ENCODE measurements at places on chromosomes 5 and 9.

DNA sequence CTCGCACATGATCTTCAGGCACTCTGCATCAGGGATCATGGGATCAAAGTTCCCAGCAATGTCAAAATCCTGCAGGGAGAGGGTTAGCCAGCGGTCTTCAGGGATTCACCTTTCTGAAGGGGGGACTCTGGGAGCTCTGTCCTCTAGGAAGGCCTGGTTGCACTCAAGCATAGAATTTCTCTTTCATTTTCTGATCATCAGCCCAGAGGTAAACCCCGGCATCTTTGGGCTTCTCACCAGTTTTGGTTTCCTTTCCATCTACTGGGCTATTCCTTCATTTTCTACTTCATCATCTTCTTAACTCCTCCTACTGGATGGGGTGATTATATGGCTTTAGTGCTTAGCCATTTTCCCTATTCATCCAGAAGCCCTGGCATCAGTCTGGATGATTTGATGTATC lies 4.6 kb upstream of the DND1 start:
- no peak for DNase-seq

DNA sequence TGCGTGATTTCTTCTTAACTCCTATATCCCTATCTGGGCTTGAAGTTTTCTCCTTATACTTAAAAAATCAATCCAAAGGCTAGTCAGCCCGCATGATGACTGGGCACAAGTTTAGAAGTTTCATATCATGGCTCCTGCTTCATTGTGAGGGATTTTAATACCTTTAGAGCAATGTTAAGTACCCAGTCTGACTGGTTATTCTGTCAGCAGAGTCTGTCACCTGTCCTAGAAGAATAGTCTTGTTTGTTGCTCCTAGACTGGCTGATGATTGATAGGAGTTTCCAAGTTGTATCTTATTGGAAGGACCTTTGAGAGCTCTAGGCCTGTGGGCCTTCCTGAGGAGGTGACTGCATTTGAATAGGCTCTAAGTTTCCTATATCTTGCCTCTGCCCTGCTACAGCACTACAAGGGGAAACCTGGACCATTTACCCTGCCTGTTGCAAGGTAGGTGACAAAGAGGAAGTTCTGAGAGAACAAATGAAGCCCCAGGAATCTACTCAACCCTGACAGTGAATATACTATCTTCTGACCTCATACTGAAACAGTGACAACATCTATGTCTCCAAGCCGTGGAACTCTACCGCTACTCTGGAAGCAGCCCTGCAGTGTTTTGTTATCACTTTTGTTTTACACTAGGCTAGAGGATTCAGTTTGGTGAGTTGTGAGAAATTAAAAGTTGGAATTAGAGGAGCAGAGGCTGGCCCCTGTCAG lies 66.5 kb downstream of the F2RL2 start:
- no peak for DNase-seq

DNA sequence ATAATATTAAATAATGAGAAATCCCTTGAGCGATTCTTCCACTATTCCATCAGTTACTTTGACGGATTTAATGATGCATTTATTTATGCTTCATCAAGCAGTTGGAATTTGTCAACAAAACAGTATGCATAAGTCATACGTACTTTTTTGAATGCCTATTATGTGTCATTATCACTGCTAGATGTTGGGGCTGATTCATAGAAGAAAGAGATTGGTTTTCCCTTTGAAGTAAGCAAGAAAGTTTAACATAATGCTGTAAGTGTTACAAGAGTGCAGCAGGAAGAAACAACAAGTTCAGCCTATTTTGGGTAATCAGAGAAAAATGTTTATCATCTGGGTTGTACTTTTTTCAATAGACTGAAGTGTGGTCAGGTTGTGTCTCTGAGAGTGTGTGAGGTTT lies 121.2 kb upstream of the RANBP3L start:
- DNase-seq = no peak

- DNase-seq = no peak
Measured at GRCh38 chr5:78888580-78889368, 96.3 kb downstream of the ARSB start.

DNA sequence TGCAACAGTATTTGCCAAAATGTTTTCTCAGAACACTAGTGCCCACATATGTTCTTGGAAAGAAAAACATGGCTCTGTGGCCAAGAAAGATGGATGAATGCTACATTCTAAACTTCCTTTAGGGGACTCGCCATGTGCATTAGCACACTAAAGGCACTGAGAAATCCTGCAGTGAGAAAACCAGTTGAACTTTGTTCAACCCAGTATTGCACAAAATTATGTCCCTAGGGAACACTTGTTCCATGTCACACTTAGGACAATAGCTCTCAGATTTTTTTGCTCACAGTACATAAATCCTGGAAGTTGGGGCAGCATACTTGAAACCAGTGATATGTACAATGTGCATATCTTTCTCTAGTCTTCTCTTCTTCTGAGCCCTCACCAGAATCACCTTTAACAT lies 96.6 kb downstream of the ADRB2 start:
- DNase-seq = no peak

DNA sequence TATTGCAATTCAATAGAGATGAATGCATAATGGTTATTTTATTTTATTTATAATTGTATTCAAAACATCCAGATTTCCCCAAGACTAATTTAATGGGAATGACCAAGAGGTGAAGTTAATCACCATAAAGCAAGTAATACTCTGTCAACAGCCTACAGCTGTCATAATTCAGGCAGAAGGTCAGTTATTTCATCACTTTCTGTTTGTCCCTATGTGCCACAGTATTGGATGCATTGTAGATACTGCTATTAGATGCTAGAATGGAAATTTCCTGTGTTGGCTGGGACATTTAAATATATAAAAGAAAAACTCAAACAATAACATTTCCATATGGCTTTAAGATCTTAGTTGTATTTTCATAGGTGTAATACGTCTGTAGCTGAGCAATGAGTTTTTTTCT lies 56.7 kb upstream of the MINAR2 start:
- no peak for DNase-seq

GRCh38 chr5:73037545-73037944 lies 81.7 kb downstream of the FCHO2 start:
- DNase-seq = no peak

- no peak for DNase-seq
Measured at GRCh38 chr9:111919875-111920274, 23.3 kb downstream of the UGCG start.

GRCh38 chr9:117278020-117278419 lies 136.8 kb downstream of the ASTN2 start:
- DNase-seq = no peak

DNA sequence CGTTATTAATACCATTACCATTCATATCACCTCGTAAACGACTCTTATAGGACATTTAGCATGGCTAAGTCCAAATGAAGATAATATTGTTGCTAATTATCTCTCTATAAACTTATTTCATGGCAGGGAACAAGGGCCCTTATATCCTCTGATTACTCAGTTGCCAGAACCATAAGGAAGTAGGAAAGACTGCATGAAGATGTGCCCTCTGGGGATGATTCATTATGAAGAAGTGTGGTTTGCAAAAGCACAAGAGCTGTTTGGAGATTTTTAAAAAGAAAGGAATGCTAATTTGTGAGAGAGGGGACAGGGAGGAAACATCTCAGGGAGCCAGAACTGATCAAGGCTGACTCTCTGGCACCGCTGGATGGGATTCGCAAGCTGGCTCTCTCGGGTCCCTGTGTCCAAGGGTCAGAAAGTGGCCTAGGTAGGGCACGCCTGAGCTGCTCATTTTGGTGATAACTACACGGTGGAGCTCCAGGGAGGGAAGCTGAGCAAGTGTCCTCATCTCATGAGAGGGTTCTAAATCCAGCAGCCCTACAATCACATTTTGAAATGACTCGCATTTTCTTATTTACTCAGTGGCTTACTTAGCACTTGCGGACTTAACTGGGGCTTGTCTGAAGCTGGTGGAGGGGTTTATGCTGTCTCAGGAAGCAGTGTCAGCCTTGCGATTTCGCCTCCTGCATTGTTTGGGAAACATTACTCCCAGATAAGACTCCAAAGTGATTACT lies 136.8 kb downstream of the C5orf15 start:
- DNase-seq = no peak

DNA sequence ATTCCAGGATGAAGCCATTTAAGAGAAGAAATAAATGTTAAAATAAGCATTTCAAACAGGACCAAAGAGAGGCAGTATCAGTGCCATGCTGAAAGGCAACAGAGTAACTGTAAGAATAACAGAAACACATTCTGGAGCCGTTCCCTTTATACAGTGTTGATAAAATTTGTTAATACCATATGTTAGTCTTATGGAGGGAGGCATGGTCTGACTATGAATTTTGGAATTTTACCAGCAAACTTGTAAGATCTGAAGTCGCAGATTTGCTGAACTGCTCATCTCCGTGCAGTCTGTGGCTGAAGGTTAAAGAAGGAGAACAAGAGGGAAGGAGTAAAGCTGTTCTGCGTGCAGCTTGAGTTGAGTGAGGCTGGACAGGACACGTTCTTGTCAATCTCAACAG lies 508.4 kb downstream of the NFIB start:
- no peak for DNase-seq

GRCh38 chr9:115225459-115226116 lies 107.6 kb upstream of the TNC start:
- DNase-seq = no peak

DNA sequence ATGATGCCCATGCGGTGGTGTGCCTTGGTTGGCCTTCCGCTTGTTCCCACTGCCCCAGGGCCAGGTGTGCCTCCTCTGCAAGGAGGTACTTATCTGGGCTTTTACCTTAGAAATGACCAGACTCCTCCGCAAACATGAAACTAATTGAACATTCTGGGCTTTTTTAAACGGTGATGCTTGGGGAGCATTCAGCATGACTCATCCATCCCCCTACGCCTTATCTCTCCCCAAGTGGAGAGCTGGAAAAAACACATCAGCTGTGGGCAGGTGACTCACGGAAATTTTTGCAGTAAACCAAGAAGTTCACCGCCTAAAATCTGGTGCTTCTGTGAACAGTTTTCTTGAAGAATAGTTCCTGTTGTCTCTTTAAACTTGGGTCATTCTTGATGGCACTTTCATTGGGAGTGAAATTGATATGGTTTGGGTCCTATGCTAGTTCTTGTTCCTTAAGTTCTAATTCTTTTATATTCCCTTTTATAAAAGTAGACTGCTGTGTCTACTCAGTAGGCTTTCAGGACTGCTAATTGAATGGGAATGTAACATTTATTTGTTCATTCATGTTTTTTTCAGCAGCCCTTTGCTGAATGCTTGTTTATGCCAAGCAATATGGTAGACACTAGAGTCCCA lies 39.6 kb downstream of the SFXN1 start:
- DNase-seq = peak; percentile 85

DNA sequence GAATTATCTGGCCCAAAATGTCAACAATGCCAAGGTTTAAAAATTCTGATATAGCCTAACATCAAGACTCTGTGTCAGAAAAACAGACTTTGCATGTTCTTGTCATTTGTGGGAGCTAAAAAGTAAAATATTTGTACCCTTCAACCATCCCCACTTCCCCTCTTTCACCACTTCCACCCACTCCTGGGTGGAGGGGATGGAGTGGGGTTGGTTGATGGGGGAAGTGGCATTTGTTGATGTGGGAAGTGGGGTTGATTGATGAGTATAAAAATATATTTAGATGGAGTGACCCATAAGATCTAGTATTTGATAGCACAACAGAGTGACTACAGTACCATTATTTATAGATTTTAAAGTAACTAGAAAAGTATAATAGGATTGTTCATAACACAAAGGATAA lies 55.0 kb upstream of the C9orf72 start:
- DNase-seq = no peak

- no peak for DNase-seq
Measured at GRCh38 chr5:4883360-4883759, 256.8 kb upstream of the ADAMTS16 start.

GRCh38 chr9:133103987-133104505 lies 17.0 kb downstream of the RALGDS start:
- DNase-seq = no peak

DNA sequence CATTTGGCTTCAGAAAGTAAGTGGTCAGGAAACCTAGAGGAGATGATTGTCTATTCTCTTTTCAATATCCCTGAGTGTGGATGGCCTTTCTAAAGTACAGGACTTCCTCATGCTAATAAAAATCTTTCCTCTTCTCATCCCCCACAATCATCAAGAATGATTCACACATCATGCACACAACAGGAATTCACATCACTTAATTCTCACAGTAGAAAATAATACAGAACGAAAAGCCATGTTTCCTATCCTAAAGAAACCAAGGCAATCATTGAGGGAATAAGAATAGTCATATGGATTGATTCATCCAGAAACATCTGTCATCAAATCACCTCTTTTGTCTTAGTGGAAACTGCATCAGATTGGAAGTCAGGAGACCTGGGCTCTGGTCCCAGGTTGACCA lies 203.1 kb upstream of the PIK3R1 start:
- DNase-seq = no peak

DNA sequence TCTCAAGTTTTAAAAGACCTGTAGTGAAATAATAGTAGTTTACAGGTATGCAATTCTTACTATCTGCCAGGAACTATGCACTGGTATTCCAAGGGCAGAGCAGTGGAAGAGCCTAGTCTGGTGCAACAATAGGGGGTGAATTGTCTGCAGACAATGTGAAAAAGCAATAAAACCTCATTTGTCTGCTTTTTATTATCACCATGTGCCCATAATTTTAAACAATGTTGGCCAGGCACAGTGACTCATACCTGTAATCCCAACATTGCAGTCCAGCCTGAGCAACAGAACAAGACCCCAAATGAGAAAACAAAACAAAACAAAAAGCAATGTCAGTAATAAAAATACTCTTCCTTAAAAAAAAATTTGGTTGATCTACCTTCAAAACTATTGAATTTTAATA lies 12.2 kb upstream of the SLC44A1 start:
- DNase-seq = no peak

Measured in CD4-positive, alpha-beta T cell treated with Interleukin-4 for 4 hours (primary cell).